NCI-H524 (cell line): ENCODE measurements at places on chromosomes 6 and 20.

- DNase-seq: no peak
Observed at GRCh38 chr6:39365281-39366074, 43.0 kb upstream of the KCNK16 start.

GRCh38 chr6:33755070-33755869 is 8.6 kb upstream of the IP6K3 start:
- DNase-seq: peak; percentile 39

GRCh38 chr6:121523628-121524027 is 88.2 kb downstream of the GJA1 start:
- DNase-seq: no peak

- no peak for DNase-seq
Observed at GRCh38 chr20:6954219-6954618, 186.7 kb downstream of the BMP2 start.

DNA sequence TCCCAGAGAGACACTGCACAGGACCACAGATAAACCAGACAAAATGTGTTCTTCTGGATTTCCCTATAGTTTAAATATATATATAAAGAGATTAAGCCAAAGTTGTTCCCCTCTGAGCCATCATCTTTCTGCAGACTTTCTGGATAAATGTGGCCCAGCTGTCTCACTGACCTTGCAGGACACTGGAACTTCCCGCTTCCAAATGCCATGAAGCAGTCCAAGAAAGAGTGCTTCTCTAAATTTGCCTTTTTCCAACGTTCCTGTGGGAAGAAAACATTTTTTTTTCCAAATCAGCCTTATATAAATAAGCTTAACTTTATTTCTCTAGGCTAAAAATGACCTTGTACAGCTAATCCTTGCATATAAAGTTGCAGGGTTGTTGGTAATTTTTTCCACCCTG is 65.7 kb downstream of the CYP39A1 start:
- DNase-seq: no peak

DNA sequence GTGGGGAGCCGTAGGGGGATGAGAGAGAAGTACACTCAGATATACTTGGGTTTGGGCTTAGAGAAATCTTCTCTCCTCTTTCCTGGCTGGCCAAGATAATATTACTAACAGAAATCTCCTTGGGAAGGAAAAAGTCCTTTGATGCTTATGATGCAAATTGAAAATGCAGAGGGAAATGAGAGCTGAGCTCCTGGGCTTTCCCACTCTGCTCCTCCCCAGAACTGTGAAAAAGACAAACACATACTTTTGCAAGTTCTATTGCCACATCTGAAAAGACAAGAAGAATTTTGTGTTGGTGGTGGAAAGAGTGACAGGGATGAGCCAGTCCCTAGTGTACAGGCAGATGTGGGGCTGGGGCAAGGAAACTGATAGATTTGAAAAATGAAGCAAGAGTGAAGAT is 185.9 kb downstream of the ANKRD60 start:
- DNase-seq: no peak

- DNase-seq: peak; percentile 40
Observed at GRCh38 chr6:104527761-104528415, 331.8 kb downstream of the HACE1 start.

GRCh38 chr6:53201270-53201669 is 52.6 kb upstream of the GCM1 start:
- DNase-seq: no peak

GRCh38 chr6:132084811-132085509 is 133.8 kb upstream of the CCN2 start:
- no peak for DNase-seq

GRCh38 chr6:32081168-32081990 is 27.8 kb downstream of the TNXB start:
- no peak for DNase-seq

GRCh38 chr20:51522207-51522606 is 20.3 kb downstream of the NFATC2 start:
- DNase-seq: no peak

DNA sequence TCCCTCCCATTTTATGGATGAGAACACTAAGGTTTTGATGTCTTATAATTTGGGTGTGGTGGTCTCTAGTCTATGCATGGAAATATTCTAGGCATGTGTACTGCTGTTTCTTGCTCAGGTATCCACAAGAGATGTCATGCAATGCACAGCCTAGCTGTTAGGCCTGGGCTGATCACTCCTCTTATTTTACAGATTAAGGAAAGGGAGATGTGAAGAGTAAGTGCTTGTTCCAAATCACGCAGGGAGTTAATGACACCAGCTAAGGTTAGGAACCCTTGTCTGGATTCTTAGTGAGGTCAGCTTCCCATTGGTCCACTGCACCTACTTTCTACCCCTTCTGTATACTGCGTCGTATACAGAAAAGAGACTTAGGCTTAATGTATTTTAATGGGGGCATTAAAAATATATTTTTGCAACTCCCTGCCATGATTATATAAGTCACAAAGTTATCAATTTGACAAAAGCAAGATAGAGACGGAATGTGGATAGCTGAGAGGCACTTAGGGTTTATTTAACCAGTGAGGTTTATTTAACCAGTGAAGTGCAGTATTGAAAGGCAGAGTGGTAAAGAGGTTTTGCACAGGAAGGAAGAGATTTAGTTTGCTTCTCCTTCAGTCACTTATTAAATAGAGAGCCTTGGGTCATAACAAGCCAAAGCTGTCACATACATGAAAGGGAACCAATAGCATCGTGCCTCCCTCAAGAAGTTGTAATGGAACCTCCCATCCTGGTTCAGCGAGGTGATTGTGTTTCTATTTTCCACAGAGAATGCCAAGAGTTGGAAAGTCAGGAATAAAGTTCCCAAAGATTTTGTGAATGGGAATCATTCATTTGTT is 95.0 kb upstream of the FAM184A start:
- no peak for DNase-seq

DNA sequence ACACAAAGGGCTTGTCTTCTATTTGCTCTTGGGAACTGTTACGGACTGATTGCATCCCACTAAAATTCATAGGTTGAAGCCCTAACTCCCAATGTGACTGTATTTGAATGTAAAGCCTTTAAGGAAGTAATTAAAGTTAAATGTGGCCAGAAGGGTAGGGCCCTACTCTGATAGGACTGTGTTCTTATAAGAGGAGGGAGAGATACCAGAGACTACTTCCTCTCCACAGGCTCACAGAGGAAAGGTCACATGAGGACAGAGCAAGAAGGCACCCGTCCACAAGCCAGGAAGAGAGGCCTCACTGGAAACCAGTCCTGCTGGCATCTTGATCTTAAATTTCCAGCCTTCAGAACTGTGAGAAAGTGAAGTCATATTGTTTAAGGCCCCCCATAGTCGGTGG is 211.9 kb downstream of the CDH26 start:
- no peak for DNase-seq

- DNase-seq: no peak
Observed at GRCh38 chr20:21399005-21399475, 1.7 kb upstream of the NKX2-4 start.

GRCh38 chr6:141467041-141467440 is 665.7 kb upstream of the GJE1 start:
- no peak for DNase-seq

DNA sequence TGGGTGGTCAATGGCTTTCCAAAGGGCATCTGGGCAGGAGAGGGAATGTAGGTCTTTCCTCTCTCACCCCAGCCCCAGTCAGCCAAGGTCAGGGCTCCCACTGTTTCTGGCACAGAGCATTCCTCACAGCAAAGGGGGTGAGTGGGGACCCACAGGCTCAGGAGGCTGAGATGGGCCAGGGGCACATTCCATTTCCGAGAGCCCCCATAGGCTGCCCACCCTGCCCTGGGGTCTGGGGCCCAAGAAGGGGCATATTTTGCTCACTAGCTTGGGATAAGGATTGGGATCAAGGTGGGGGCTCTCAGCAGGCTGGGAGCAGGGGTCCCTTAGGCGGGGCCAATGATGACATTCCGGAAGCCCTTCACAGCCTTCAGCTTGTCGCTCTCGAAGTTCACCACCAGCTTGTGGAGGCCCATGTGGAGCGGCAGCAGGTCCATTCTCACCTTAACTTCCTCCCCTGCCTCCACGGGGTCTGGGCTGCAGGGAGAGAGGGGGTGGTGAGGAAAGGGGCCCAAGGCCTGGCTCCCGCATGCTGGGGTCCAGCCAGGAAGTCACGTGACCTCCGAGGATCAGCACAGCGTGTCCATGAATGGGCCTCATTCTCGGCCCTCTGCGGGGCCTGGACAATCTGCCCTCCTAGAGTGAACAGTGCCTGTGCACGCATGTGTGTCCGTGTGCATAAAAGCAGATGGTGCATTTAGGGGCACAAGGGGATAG is 35.0 kb downstream of the TGM2 start:
- no peak for DNase-seq

DNA sequence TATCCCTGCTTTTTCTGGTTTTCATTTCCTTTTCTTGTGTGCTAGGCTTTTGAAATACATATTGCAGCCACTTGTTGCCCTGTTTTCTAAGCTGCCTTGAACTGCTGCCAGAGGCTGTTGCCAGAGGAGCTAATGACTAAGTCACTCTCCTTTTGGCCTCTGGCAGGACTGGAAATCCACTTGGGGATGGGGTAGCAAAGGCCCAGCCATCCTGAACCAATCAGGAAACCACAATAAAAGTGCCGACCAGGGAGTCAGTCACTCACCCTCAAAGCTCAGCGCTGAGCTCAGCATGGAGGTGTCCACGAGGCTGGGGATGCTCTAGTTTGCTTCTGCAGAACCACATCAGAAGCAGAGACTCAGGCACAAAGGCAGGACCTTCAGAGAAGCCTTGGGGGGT is 813.0 kb downstream of the DHX35 start:
- no peak for DNase-seq

DNA sequence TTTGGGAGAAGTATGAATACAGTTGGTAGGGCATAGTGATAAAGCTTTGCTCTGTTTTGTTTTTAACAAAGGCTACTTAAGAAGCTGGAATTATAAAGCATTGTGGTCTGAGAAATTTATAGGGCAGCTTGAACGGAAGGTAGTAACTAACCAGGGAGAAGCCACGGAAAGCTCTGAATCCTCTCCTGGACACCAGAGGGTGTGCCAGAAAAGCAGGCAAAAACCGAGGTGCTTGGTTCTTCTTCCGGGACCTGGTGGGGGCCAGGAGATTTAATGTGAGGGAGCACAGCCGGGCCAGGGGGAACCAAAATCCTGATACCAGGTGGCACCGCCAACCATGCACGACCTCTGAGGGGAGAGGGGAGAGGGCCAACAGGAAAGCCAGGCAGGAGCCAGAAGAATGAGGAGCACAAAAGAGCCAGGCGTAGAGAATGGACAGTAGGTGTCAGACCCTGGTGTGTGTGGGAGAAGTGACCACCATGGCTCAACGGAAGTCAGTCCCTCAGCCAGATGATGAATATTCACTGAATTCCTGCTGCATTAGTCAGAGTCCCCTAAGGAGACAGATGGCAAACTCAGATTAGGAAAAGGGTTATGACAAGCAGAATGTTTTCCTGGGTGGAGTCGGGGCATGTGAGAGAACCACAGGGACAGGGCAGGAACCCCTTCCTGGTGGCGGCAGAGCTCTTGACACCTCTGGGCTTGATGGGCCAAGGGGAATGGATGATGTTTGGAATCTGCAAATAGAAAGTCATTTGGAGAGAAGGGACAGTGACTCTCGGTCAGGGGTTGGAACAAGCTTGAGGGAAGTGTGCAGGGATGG is 262.3 kb downstream of the ZNF217 start:
- DNase-seq: peak; percentile 67

DNA sequence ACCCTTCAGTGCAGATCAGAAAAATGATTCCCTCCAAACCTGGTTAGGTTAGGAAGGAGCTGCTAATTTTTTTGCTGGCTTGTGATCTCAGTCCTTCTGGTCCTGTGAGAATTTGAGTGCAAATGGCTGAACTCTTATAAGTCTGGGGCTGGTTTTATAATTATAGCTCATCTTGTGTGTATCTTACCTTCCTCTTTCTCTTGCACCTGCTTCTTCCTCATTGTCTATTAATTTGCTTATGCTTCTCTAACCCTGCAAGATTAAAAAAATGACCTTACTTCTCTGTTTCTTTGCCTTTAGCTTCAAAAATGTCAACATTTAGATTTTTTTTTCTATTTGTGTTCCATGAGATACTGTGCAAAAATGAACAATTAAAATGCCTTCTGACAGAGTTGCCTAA is 576.2 kb downstream of the DHX35 start:
- no peak for DNase-seq

DNA sequence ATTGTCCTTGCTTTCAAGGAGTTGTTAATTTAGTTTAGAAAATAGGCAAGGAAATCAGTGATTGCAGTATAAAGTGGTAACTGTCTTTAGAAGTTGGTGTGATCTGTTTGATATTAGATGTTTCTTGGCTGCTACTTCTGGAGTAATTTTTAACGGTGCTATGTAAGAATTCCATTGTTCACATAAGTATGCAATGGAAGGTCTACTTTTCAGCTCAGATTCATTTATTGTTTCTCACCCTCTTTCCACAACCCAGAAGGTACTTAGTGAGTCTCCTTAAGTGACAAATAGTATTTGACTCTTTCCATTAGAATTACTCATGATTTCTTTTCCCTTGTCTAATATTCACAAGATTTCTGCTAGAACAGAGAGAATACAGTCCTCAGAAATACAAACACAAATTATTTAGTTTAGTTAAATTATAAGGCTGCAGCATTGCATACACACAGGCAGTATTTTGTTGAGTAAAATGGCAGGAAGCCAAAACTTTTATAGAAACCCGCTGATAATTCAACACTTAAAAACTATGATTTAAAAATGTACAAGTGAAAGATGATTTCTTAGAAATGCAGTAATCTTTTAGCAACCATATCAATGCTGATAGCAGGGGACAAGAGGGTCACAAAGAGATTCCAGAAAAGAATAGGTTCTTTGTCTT is 554.3 kb downstream of the CD109 start:
- no peak for DNase-seq

GRCh38 chr6:83467620-83468036 is 36.8 kb upstream of the ME1 start:
- DNase-seq: no peak

DNA sequence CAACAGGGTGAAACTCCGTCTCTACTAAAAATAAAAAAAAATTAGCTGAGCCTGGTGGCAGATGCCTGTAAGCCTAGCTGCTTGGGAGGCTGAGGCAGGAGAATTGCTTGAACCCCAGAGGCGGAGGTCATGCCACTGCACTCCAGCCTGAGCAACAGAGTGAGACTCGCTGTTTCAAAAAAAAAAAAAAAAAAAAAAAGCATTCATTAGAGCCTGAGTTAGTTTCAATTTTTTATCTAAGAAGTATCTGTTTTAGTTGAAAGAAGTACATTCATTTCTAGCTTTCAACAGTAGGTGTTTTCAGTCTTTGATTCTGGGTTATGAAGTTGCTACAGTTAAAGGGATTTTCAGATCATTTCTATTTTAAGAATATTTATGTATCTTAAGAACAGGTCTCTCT is 42.2 kb downstream of the ZNF292 start:
- DNase-seq: no peak

- no peak for DNase-seq
Observed at GRCh38 chr20:50111829-50112495, 988 bp downstream of the UBE2V1 start.

DNA sequence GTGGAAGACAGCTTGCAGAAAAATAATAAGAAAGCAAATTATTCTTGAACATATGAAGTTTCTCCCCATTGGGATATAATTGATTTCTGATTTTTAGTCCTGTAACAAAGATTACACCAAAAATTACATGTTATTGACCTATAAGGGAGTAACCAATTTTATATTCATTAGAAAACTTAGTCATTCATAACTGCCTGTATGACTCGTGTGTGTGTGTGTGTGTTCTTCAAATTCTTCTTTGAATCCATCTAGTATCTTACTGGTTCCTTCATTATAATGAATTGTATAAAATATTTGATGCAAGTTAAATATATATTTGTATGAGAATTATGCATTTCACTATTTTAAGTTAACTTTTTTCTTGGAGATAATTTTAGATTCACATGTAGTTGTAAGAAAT is 310.4 kb downstream of the HAO1 start:
- no peak for DNase-seq
